NCI-H748 treated with DMSO at 0.1 percent for 48 hours (cell line): ENCODE measurements at places on chromosomes 16 and 17.

DNA sequence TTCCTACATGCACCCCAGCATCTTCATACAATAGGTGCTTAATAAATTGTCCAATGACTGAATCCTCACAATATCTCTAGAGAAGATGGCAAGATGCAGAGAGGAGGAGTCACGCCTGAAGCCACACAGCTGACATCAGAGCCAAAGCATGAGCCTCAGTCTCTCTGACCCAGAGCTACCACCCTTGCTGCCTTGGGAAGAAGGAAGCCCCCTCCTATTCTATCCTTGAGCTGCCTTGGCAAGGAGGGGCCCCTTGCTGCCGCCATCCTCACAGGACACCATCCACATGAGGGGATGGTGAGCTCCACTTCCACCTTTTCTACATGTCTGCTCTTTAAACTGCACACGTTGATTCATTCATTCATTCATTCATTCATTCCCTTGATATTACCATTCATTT, 37.0 kb upstream of the C16orf78 start:
- no peak for DNase-seq

DNA sequence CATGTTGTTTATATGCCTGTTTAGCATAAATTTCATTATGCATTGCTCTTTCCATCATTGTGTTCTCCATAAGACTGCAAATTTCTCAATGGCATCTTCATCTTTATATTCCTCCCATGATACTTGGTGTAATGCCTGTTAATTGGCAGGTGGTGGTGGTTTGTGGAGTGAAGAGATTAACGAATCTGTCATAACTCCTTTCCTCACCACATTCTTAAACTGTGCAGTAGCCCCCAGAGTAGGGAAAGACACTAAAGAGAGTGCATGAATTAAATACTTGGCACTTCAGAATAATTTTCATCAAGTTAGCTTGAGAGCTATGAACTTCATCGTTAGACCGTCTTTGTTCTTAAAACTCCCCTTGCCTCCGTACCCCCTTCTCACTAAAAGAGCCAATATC, 329.7 kb downstream of the HS3ST3B1 start:
- no peak for DNase-seq

GRCh38 chr16:83774066-83774465, 33.7 kb upstream of the HSBP1 start:
- no peak for DNase-seq

DNA sequence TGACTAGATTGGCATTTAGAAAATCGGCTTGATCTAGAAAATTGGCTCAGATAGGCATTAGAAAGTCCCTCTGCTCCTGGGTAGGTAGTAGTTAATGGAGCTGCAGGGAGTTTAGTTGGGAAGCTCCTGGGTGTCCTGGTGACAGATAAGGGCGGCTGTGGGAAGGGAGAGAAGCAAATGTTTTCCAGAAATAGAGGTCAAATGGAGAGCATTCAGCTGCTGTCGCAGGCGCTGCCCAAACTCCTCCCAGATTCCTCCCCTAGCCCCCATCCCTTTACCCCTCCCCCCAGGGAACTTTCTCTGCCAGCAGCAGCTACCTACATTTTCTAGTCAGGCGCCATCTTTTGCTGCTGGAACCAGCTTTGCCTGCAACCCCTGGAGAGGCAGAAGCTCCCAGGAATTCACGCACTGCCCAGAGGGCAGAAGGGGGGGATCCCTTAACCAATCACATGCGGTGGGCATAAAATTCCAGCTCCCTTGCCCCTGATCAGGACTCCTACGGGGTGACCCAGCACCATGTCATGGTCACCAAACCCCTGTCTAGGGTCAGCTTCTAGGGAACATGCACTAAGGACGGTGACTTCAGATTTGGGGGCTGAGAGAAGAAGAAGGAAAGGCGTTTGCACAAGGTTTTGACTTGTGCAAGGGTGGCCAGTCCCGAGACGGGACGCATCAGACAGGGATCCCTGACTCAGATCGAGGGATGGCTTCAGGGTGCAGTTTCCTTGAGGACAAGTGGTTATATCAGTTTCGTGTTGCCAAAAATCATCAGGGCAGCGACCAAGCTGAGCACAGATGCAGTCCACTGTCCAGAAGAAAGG, 43.8 kb downstream of the SOCS1 start:
- DNase-seq = no peak

GRCh38 chr17:28901866-28902818, 737 bp downstream of the DHRS13 start:
- DNase-seq = peak; percentile 48

DNA sequence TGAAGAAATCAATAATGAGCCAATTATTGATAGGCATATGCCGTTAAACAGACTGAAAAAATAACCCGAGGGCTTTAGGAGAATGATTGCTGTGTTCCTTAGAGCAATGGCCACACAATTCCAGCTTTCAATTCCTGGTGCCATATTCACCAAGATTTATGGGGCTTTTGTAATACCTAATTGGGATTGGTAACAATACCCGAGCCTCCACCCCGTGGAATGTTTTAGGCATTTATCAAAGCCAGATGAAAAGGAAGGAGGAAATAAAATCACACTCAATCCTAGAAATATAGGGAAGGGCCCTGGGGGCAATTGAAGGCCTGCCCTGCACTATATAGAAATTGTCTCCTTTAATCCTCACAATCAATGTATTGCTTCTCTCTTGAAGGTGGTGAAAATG, 42.1 kb upstream of the MLYCD start:
- no peak for DNase-seq

- no peak for DNase-seq
Observed at GRCh38 chr17:48734333-48735061, 5.9 kb upstream of the HOXB13 start.

DNA sequence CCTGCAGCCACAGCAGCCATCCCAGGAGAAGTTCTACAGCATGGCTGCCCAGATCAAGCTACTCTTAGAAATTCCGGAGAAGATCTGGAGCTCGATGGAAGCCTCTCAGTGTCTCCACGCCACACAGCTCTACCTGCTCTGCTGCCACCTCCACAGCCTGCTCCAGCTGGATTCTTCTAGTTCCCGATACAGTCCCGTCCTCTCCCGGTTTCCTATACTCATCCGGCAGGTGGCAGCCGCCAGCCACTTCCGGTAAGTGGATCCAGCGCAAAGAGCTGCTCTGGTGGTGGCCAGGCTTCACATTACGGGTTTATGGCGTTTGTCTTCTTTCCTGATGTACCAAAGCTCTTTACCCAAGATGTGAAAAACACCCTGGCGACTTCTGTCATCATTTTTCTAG, 3.6 kb downstream of the COG1 start:
- DNase-seq = peak; percentile 47

DNA sequence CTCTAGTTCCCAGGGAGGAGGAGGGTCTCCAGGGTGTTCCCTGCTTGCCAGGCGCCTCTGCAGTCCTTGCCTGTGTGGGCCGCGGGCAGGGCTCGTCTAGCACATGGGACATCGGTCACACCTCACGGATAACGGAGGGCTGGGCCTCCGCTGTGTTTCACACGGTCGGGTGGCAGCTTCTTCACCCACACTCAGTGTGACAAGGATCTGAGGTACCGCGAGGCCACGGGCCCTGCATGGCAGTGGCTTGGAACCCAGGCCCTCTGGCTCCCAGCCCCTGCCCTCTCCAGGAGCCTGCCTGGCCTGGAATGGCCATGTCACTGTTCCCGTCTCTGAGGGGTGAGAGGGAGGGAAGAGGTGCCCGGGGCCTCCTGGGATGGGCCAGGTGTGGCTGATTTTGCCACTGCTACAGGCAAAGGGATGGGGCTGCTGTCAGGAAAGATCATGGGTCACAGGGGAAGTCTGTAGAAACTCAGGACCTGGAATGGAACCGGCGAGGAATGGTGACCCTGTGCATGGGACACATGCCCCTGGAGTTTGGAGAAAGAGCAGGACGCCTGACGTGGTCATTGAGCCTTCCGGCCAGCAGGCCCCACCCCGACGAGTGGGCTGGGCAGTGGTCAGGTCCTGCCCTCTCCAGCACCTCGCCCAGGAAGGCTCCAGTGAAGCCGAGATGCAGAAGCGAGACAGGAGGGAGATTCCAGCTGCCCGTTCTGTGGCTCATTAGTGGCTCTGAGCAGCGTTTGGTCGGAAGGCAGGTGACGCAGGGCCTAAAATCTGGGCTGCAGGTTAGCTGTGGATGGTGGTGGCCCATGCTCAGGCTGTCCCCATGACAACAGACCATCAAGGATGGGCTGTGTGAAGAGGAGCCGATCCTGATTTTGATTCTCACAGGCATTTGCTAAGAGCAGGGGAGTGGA, 76.5 kb upstream of the GSE1 start:
- no peak for DNase-seq

GRCh38 chr17:27481327-27481726, 25.1 kb downstream of the KSR1 start:
- no peak for DNase-seq

DNA sequence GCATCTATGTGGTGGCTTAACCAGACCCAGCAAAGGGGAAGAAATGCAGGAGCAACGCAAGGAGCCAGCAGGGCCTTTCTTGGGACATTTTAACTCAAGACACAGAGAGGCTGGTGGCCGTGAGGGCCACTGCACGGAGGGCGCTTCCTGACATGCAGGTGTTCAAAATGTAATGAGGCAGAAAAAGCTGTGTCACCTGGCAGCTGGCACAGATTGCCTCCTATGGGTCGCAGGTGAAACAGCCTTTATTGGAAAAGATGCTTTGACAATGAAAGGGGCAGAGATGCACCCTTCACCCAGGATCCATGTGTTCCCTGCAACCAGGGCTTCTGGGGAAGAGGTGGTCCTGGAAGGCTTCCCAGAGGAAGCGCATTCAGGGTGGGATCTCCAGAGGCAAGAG, 219.3 kb downstream of the XYLT1 start:
- peak; percentile 1 for DNase-seq

GRCh38 chr17:72126575-72127486, 6.0 kb downstream of the SOX9 start:
- no peak for DNase-seq

DNA sequence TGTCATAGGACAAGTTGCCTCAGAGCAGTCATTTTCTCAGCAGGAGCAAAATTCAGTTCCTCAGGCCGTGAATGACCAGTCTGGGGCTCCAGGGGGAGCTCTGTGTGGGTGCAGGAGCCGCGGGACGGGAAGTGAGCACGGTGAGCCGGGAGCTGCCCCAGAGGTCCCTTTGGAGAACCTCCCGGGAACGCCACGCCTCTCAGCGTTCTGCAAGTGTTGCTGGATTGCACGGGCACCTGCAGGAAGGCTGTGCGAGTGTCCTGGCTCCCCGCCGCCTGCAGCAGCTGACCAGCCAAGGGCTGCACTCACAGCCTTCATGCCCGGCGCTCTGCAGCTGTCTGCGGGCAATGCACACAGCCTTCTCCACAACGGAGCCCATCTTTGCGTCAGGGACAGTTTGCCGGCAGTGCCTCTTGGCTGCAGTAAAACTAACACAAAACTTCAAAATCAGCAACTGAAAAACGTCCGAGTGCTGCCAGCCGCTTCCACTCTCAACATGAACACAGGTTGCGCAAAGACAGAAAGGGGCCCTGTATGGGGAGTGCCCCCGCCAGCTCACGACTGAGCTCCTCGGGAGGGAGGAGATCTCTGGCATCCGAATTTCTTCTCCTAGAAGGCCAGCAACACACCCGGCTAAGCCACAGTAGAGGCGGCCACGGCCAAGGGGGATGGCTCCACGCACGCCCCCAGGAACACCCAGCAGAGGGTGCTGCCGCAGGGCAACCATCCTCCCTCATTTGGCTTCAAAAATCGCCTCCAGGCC, 16.0 kb downstream of the NDUFAF8 start:
- DNase-seq = peak; percentile 10

GRCh38 chr16:76963614-76964315, 227.2 kb upstream of the MON1B start:
- DNase-seq = peak; percentile 11

- DNase-seq = no peak
Observed at GRCh38 chr17:1648173-1648962, 1.3 kb downstream of the RILP start.

DNA sequence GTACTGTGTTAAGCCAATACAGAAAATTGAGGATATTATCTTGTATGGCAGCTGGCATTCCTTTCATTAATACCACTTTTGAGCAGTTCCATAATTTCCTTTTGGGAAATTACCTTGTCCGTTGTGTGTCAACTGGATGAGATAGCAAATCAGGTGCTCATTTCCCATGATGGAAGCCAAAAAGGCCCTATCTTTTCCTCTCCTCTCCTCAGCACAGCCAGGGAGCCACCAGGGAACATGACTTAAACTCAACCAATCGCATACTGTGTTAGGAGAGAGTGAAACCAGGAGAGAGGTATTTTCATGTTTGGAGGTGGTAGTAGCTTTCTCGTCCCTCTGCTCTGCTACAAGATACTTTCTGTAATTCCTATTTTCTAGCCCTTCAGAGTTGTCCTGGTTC, 96.1 kb upstream of the TOX3 start:
- no peak for DNase-seq

- DNase-seq = no peak
Observed at GRCh38 chr17:64504769-64505339, 1.2 kb downstream of the DDX5 start.
